ENCODE measurements at places on chromosomes 2 and 18.

DNA sequence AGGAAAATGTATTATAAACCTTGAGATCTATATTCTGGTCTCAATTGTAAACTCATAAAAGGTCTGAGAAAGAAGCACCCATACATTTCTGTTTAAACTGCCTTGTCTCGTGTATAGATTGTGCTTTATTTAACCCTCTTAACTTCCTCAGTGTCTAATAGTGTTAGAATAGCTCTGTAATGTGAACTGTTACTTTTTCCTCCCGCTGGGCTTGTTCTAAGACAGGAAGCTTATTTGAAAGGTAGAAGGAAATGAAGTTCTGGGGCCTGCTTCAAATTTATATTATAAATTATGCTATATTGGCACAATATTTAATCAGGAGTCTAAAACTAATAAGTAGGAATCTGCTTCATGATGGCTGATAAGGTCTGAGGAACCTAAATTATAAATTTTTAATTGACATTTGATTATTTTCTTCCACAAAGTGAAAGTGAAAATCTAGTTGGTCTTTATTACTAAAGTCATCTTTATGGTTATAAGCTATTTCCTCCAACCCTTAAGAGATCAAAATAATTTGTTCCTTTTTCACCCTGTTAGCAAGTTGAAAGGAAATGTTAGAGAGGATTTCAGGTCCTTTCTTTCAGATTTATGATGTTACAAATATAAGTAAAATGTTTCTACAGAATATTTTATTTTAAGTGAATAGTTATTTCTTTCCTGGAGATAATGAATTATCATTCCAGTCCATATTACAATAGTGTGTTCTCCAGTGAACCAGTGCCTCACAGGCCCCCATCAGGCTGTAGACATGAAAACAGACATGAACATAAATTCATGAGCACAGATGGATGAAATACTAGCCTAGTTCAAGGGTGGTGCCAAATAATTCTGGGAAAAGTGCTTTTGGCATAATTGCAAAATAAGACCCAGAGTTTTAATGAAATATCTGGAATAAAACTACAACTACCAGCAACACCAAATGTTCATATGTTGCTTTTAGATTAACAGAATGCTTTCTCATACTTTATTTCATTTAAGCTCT, 7.9 kb downstream of the MFSD6 start:
- DNase-seq = no peak

GRCh38 chr2:6212491-6212890, 520.3 kb downstream of the SOX11 start:
- DNase-seq = no peak

- DNase-seq = no peak
Measured at GRCh38 chr18:36695806-36696205, 133.0 kb downstream of the TPGS2 start.

DNA sequence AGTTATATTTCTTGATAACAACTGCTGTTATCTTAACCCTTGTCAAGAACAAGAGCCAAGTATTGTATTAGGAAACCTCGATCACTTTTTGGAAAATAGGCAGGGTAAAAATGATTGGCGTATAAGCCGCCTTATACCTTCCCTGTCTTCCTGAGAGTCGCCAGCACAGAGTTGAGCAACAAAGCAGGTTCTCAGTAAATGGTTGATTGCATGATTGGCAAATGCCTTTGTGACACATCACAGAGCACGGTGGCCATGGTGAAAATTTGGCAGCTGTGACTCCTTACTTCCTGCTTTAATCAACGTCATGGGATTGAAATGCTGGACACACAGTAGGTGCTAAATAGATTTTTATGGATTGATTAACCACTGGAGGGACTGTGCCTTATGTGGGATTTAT, 3.9 kb upstream of the KLHL29 start:
- no peak for DNase-seq

DNA sequence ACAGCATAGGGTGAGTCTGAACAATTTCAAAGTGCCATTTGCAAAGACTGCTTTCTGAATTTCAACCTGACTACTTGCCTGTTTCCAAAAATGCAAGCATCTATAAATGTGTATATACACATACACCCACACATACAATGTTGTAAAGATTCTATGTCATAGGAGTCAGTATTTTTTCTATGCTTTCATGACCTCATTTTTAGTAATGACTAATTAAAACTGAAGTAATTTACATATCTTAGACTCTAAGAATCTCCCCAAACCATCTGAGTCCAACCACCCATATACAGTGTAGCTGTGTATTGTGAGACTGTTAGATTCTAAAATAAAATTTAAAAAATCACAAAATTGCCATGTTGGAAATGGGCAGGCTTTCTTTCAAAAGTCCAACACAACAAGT, 162.0 kb upstream of the STK17B start:
- no peak for DNase-seq

- DNase-seq = no peak
Measured at GRCh38 chr2:189865826-189866225, 81.6 kb downstream of the PMS1 start.

DNA sequence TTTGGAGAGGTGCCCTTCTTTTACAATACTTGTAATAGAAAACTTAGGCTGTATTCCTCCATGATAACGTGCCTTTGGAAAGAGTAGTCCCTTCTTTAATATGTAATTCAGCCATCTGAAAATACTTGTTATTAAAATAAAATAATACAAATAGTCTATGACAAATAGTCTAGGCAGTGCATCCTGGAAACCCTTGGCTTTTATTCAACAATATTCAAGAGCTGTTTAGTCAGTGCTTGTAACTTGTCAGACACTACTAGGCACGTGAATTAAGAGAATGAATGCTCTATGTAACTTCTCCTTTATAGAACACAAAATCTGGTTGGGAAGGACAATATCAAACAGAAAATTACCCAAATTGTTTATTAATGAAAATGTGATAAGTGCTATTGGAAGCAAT, 388.2 kb downstream of the MTX2 start:
- no peak for DNase-seq

Data from posterior cingulate gyrus (tissue), 11 donors.